ENCODE measurements at places on chromosomes 5 and 9.

DNA sequence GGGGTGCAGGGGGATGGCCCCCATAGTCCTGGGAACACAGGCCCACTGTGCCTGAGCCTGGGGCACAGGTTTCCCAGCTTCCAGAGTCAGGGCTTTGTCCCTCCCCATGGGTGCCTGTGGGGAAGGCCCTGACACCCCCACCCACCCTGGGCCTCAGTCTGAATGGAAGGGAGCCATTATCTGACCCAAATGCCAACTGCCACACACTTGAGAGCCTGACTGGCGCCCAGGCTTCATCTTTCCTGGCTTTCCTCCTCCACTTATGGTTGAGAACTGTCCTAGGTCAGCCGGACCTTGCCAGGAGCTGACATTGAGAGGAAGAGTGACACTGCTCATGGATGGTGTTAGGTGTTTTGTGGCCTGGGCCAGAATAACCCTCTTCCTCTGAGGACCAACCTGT, 24.0 kb downstream of the SH3PXD2B start:
- DNase-seq, result no peak

DNA sequence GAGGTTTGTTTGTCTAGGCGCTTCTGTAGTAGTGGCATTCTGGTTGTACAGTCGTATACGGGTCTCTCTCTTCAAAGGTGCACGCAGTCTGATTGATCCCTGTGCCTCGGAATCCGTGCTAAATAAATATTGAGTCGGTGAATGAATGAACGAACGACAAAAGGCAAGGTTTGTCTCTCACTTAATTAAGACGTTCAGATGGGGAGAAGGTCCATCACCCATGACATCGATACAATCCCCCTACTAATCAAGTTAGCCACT, 500 bp upstream of the CREBRF start:
- no peak for DNase-seq

- no peak for DNase-seq
These were observed 21.5 kb upstream of the NEUROG1 start for GRCh38 chr5:135557076-135557838.

DNA sequence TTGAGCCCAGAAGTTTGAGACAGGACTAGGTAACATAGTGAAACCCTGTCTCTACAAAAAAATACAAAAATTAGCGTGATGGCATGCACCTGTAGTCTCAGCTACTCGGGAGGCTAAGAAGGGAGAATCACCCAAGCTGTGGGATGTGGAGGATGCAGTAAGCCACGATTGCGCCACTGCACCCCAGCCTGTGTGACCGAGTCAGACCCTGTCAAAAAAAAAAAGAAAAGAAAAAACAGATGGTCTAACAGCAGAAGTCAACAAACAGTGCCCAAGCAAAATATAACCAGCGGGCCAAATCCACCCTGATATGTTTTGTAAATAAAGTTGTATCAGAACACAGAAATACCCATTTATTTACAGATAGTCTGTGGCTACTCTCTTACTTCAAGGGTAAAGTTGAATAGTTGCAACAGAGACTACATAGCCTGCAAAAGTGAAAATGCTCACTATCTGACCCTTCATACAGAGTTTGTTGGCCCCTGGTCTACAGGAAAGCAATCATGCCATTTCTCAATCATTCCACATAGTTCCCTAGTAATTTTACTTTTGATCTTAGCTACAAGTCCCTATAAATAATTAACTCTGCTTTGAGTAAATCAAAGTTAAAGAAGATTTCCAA, 383.7 kb downstream of the TLE1 start:
- DNase-seq, result no peak
